Stimulated activated CD4-positive, alpha-beta T cell treated with anti-CD3 and anti-CD28 coated beads, Interleukin-12 subunit alpha, Interleukin-12 subunit beta, amount 100 ng/mL, for 48 hours (primary cell): ENCODE measurements at places on chromosomes 12 and 14.

DNA sequence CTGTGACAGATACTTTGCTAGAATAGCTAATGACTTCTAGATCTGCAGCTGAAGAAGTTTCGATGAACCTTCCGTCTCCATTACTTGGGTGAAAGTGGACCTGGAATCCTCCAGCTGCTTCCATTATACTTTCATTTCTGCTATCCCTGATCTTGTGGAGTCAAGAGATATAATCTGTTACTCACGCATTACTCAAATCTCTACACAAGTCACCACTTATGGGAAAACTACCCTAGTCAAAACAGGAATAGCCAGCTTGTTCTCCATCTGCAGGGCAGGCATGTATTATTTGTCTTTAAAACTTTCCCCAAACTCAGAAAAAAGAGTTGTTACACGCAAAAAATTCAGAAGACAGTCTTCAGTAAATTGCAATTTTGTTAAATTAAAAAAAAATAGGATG, 2.8 kb upstream of the KTN1 start:
- no peak for DNase-seq

- DNase-seq = no peak
These were observed 197.0 kb downstream of the DAD1 start for GRCh38 chr14:22391908-22392565.

DNA sequence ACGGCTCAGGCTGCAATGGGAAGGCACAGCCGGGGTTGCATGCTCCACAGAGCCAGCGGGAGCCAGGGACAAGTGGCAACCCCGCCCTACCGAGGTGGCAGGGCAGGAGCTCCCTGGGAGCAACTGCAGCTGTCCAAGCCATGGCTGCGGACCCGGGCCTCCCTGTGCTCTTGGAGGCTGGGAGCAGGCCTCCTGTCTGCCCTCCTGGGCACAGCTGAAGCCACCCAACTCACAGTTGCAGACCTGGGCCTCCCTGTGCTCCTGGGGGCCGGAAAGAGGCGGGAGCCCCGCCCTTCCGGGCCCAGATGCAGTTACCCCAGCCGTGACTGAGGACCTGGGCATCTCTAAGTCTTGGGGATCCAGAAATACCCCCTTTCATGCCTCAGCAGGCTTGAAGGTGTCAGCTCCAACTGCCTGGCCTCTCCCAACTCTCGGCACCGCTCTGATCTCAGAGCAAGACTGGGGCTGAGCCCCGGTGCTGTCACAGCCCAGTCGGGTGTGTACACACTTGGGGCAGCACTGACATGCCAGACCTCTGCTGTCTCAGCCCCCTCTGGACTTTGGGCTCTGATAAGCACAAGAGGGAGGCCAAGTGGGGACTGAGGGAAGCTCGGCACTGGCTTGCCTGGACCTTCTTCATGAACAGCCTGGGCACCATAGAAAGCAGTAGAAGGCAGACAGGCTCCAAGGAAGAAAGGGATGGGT, 7.5 kb upstream of the RASSF9 start:
- no peak for DNase-seq

DNA sequence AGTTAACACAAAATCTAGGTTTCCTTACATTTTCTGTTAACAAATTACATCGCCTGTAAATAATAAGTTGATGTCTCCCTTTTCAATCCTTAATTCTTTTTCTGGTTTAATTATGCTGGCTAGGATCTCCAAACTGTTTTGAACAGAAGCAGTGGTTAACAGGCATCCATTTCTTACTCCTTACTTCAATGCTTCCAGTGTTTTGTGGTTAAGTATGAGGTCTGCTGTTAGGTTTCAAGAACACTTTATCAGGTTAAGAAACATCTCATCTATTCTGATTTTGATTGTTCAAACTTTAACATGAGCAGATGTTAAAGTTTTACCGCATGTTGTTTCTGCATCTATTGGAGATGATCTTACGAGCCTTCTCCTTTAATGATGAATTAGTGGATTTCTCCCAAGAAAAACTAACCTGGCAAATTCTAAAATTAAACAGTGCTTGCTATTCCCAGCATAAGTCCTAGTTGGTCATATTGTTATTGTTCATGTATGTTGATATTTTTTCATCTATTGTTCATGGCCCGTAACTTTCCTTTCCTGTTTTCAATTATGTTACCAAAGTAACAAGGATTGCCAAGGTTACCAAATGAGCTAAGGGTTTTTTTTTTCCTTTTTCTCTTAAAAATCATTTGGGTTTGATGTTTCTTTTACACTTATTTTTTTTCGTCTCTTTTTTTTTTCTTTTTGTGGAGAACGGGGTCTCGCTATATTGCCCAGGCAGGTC, 33.4 kb downstream of the POLE start:
- no peak for DNase-seq

GRCh38 chr12:78149459-78149858, 318.8 kb downstream of the NAV3 start:
- no peak for DNase-seq
